ENCODE measurements at places on chromosomes 5 and 9.

GRCh38 chr9:38746303-38746702 lies 26.4 kb upstream of the FAM240B start:
- no peak for DNase-seq

GRCh38 chr9:34982361-34982760 lies 7.2 kb upstream of the DNAJB5 start:
- DNase-seq, result no peak

GRCh38 chr9:83484990-83485389 lies 53.2 kb downstream of the FRMD3 start:
- DNase-seq, result no peak

DNA sequence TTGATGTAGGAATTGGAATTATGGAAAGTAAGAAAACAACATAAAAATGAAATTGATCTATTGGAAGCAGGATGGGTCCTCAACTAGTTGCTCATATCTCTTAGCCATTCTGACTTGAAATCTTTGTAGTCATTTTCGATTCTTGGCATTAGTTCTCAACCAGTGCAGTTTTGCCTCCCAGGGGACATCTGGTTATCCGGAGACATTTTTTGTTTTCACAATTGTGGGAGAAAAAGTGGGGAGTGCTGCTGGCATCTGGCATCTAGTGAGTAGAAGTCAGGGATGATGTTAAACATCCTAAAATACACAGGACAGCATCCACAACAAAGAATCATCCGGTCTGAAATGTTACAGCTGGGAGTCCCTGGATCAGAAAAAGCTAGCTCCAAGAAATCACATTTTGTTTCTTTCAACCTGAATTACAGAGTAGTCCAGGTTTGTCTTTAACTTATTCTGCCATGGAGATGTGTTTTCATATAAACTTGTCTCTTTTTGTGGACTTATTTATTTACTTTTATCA lies 74.9 kb downstream of the FBXL7 start:
- no peak for DNase-seq

- no peak for DNase-seq
Measured at GRCh38 chr5:34719029-34719428, 62.9 kb downstream of the RAI14 start.

DNA sequence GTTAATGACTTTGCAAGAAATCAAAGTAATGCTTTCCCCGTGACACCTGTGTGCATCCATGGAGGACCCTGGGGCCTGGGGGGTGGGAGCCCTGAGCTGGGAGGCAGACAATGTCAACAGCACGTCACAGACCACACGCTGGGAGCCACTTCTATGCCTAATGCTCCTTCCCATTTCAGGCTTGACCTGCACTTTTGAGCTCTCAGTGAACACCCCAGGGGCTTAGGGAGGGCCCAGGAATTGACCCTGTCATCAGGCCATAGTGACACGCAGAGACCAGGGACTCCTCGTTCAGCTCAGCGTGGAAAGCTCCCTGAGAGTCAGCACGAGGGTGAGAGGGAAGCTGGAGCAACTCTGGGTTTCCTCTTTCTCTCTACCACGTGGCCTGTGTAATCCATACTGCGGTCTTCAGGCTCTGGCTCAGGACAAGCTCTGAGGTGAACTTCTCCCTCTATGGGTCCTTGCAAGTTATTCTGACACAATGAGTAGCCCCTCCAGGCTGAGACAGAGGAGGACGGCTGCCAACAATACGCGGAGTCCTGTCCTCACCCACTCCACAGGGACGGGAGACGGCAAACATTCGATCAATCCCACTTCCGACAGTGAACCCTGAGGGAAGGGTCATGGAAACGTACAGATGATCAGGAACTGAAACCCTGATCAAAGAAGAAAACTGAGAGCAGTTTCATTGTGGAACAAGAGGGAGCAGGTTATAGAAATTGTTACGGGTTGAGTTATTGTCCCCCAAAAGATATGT lies 130.8 kb upstream of the IRX4 start:
- no peak for DNase-seq

DNA sequence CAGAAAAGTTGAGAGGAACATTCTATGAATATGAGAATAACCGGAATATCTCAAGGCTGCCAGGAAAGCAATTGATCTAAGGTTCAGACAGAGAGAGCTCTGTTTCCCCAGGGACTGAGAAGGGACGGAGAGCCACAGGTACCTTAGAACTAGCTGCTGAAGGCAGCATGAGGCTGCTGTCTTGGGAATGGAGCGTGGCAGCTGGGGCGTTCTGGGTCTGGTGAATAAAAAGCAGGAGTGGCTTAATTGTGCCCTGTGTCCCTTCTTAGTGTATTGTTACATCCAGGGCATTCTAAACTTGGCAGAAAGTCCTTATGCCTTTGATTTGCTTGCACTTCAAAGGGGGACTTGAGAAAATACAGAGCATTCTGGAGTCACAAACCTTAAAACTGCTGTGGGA lies 434.5 kb downstream of the KDM4C start:
- no peak for DNase-seq

DNA sequence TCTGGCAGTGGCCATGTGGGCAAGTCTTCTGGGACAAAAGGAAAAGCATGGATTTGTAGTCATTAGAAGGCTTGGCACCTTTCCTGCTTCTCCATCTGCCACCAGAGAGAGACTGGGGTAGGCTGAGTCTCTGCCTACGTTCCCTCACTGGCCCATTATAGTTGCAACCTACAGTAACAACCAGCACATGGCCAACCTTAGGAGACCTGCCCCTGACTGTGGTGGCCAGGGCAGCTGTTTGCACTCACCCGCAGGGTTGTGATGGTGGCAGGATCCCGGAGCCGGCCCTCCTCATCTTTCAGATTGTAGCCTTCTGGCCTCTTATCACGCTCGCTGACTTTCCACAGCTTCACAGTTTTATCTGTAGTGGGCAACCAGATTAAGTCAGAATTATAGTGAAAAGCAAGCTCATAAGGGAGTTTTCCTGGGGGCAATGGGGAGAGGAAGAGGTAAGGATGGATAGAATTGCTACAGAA lies 174.9 kb upstream of the GPR151 start:
- no peak for DNase-seq

- no peak for DNase-seq
Measured at GRCh38 chr5:26669523-26669922, 368.9 kb downstream of the CDH9 start.

DNA sequence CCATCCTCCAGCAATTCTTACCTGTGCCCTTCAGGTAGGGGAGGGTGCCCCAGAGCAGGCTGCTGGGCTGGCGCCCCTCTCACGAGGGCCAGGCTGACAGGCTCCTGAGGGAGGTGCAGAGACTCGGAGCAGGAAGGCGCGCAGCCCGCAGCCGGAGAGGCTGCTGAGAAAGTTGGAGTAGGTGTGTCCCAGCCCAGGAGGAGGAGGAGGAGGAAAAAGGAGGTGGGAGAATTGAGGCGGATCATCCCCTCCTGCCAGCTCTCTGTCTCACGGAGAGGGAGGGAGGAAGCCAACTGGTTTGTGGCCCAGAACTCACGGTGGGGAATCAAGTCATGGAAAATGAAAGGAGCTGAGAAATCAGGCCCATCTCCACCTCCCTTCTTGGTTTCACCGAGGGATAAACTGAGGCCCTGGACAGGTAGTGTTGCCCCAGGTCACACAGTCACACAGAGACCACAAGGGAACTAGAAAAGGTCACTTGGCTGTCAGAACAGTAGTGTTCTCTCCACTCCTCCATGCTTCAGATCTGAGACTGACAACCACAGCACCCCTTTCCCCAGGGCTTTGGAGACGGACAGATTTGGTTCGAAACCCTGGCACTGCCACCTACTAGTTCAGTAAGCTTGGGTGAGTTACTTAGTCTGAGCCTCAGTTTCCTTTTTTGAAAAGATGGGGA lies at the start of gene FAT2:
FAT2 (minus strand) TSS at position 188 of the 676 bp plus-strand sequence. CDS start 22,400 bp downstream, outside the sequence.
- peak; percentile 34 for DNase-seq

GRCh38 chr9:124359855-124360678 lies 55.2 kb downstream of the PSMB7 start:
- no peak for DNase-seq

- DNase-seq, result no peak
Measured at GRCh38 chr5:161685461-161685860, at the start of gene GABRA6. Gene GABRA6, plus strand, starts transcription at chr5:161685721. Its CDS starts 269 bp downstream, at chr5:161685990.

DNA sequence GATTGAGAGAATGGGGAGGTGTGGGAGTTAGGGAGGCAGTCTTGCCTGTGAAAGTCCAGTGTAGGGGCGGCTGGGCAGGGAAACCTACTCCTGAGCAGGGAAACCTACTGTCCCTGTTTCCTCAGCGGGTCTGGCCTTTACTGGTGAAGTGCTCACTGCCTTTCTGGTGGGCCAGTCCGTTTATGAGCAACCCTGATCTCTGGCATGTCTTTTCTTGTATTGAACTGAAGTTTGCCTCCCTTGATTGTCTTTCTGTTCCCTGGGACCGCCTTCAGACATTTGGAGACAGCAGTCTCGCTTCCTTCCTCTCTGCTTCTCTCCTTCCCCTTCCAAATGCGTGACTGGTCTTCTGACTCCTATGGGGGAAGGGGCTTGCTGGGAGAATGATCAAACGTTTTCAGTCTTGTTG lies 2.9 kb downstream of the SNX18 start:
- peak; percentile 66 for DNase-seq

DNA sequence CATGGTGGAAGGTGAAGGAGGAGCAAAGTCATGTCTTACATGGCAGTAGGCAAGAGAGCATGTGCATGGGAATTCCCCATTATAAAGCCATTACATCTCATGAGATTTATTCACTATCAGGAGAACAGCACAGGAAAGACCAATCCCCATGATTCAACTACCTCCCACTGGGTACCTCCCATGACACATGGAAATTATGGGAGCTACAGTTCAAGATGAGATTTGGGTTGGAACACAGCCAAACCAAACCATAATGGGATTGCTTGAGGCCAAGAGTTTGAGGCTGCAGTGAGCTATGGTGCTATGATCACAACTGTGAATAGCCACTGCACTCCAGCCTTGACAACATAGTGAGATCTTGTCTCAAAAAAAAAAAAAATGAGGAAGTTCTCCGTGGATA lies 581.8 kb downstream of the TAF11L14 start:
- DNase-seq, result peak; percentile 3

- peak; percentile 54 for DNase-seq
Measured at GRCh38 chr5:83377131-83377865, 94.2 kb upstream of the VCAN start.

- no peak for DNase-seq
Measured at GRCh38 chr9:109254317-109254716, 66.5 kb downstream of the EPB41L4B start.

DNA sequence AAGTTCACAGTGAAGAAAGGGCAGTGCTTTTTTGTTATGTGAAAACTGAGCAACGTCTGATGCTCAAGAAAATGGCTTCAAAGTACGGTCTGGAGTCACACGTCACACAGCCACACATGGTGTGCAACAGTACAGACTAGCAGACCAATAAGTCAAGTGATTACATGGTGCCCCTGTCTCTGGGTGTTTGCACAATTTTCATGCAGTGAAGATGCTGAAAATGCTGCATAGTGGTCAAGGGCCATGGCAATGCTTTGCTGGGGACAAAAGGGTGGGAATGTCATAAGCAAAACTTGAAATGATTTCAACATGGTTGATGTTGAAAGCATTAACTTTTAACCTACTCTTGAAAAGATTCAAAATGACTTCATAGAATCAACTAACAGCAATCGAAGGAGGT lies 231.2 kb downstream of the EBF1 start:
- DNase-seq, result no peak

- DNase-seq, result no peak
Measured at GRCh38 chr5:142831009-142831383, 60.8 kb downstream of the ARHGAP26 start.

- no peak for DNase-seq
Measured at GRCh38 chr5:90915393-90915792, 356.8 kb downstream of the ADGRV1 start.

GRCh38 chr9:109517901-109518377 lies 19.8 kb upstream of the PTPN3 start:
- peak; percentile 32 for DNase-seq

- no peak for DNase-seq
Measured at GRCh38 chr9:86669422-86669821, 277.9 kb downstream of the GAS1 start.

- no peak for DNase-seq
Measured at GRCh38 chr9:125475385-125475784, 213.8 kb downstream of the GAPVD1 start.

DNA sequence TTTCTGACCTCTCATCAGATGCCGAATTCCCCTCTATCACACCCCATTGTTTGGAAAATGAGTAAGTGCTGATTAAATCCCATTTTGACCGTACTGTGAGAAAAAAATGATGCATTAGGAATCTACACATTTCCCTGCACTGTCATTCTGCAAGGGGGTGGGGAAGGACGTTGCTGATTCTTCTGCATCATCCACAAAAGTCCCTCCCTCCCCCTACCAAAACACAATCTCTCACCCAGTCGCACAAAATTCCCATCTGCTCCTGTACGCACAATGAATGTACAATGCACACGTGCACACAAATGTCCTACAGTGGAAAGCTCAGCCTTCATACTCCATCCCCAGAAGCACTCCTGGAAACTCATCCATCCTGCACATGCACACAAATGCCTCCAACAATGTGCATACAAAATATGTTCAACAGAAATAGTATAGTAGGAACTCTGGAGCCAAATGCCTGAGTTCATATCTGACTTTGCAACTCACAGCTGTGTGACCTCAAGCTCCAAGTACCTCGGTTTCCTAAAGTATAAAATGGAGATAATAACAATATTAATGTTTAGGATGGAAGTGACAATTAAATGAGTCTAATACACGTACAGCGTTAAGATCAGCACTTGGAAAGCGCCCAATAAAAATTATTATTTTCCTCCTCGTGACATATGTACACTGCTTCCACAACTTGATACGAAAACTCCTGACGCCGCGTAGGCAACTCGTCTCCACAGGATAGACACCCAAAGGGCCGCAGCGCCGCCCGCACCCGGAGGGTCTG lies 809 bp downstream of the TNIP1 start:
- peak; percentile 80 for DNase-seq

- no peak for DNase-seq
Measured at GRCh38 chr9:2985343-2985742, 141.4 kb upstream of the PUM3 start.

DNA sequence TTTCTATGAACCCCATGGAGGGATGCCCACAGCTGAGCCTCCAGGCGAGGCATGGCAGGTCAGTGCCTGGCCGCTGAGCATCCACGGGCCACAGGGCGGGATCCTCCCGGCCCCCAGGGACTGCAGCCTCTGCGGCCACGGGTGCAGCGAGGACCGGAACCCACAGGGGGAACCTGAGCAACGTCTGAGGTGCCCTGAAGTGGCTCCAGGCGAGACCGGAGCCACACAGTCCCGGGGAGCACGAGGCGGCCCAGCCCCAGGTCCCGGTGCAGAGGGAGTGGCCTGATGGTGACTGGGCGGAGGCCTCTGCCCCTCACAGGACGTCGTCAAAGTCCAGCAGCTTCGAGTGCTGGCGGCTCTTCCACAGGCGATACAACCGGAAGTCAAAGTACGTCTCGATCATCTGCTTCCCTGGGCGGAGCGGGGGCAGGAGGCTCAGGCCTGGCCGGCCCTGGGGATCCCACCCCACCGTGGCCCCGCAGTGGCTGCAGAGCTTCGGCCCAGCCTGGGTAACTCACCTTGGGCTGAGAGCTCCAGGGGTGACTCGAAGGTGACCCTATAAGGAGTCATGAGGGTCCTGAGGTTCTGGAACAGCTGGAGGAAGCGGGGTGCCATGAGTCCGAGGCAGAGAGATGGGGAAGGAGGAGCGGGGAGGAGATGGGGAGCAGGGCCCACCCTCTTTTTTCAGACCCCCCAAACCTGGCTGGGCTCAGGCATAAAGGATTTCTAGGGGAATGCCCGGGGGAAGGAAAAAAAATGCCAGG lies 8.1 kb upstream of the ENTPD8 start:
- no peak for DNase-seq

- no peak for DNase-seq
Measured at GRCh38 chr5:74123929-74124328, 497.9 kb downstream of the ARHGEF28 start.

- DNase-seq, result no peak
Measured at GRCh38 chr9:123300554-123300953, 32.2 kb upstream of the STRBP start.

- DNase-seq, result no peak
Measured at GRCh38 chr5:147467973-147468508, 41.8 kb downstream of the DPYSL3 start.
